ENCODE measurements at places on chromosomes 6 and 20.

DNA sequence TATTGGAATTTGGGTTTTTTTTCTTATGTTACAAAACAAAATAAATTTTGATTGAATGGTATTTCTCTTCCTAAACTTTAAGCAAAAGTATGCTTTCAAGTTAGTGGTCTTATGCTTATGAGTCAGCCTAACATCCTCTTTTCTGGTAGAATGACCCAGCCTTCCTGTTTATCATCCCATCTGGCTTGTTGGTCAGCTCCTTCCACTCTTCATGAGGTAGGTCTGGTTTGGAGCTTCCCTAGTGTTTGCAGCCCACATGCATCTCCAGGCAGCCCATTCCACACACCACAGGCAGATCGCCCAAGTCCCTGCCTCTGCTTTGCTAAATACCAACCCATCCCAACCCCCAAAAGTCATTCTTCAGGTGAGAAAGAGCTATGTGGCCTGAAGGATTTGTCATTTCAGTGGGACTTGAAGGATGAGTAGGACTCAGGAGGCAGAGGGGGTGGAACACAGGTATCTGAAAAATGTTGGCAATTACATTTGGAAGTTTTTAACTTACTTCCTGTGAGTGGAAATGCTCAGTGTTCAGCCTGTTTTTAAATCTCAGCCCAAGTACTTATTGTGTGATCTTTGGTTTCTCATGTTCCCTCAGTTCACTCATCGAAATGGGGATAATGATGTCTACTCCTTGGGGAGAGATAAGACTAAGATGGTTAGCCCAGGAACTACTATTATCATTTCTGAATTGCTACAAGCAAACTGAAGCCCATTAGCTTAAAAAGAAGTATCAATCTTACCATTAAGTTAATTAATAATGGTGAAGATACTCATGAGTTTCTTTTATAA is 294.0 kb downstream of the ADGB start:
- DNase-seq: no peak

GRCh38 chr6:109383438-109383940 is 1.2 kb upstream of the CD164 start:
- no peak for DNase-seq

DNA sequence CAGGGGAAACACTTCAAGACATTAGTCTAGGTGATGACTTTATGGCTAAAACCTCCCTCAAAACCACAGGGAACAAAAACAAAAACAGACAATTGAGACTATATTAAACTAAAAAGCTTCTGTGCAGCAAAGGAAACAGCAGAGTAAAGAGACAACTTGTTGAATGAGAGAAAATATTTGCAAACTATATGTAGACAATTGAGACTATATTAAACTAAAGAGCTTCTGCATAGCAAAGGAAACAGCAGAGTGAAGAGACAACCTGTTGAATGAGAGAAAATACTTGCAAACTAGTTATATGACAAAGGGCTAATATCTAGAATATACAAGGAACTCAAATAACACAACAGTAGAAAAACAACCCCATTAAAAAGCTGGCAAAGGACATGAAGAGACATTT is 136.4 kb downstream of the IBTK start:
- DNase-seq: no peak

GRCh38 chr6:81838031-81838430 is 85.5 kb upstream of the TENT5A start:
- DNase-seq: no peak

DNA sequence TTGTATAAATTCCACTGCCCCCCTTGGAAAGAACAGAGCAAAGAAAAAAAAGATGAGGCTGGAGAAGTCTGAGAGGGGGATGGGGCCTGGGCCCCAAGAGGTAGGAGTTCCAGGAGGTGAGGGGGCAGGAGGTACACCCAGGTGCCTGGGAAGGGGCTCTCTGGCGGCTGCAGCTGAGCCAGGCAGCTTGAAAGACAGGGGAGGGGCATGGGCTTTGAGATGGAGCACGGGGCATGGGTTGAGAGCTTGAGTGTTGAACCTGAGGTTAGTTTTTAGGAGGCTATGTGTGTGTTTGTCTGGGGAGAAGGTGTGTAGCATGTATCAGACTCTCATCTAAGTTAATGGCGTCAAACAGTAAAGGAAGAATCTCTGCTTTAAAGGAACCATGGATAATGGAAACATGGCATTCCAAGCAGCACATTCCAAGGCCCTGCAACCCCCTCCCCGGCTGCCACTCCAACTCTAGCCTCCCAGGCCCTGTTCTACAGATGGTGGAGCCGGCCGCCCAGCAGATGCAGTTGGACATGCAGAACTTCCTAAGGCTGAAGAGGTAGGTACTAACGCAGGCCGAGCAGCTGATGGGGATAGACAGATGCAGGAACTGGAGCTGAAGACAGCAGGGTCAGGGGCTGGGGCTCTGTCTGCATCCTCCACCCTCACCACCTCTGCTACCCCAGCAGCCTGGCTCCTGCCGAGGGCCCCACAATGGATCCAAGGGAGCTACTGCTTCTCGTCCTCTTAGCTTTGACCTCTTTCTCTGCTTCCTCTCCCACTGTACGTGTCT is 42.1 kb downstream of the MDFI start:
- no peak for DNase-seq

Data from stimulated activated CD4-positive, alpha-beta T cell treated with anti-CD3 and anti-CD28 coated beads, Interleukin-1b, Interleukin-23, amount 100 ng/mL, for 1 hour (primary cell).